Activated CD4-positive, alpha-beta T cell treated with anti-CD3 and anti-CD28 coated beads, Interleukin-2, amount 50 U/mL, for 16 hours (primary cell): ENCODE measurements at places on chromosomes 16 and 17.

GRCh38 chr17:39722965-39723848 lies 7.1 kb downstream of the MIEN1 start:
- DNase-seq = no peak

- no peak for DNase-seq
These were observed 35.9 kb upstream of the FOXJ1 start for GRCh38 chr17:76176701-76177574.

- DNase-seq = no peak
These were observed 16.8 kb downstream of the CPD start for GRCh38 chr17:30395398-30396022.

- DNase-seq = no peak
These were observed 10.9 kb upstream of the GINS2 start for GRCh38 chr16:85699628-85700027.

GRCh38 chr16:78500659-78501270 lies 401.3 kb downstream of the WWOX start:
- no peak for DNase-seq

GRCh38 chr17:69608808-69609472 lies 194.4 kb downstream of the MAP2K6 start:
- no peak for DNase-seq

DNA sequence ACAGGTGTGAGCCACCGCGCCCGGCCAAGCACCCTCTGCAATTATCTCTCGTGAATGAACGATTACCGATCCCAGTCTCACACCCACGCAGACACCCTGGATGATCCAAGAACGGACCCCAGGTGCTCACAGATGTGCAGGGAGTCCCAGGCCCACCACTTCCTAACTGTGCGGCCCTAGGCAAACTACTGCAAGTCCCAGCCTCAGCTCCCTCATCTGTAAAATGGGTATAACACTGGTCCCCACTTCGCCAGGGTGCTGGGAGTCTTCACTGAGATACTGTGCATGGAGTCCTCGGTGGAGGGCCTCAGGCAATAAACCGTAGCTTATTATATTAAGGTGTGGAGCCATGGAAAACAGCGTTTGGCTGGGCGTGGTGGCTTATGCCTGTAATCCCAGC lies 21.6 kb upstream of the PITPNA start:
- DNase-seq = no peak

GRCh38 chr17:40778461-40778860 lies 3.9 kb downstream of the KRT27 start:
- no peak for DNase-seq

DNA sequence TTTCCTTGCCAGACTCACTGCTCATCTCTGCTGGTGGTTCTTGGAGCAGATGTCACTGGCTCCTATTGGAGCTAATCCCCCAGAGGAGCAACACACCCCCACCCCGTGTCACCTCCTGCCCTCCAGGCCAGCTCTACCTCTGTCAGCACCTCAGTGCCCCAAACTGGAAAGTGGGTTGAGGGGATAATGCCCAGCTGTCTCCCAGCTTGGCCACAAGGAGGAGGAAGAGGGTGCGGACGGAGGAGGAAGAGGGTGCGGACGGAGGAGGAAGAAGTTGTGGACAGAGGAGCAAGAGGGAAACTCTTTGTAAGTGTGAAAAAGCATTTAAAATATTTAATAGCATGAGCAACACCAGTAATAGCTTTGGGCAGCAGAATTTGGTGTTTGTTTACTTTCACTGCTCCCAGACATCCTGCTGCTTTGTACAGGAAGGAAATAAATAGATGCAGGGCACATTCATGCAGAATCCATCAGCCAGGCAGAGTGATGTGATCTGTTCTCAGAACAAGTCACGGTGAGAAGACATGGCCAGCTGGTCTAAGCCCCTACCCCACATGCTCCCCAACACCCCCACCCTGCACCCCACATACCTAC lies 82.5 kb downstream of the C17orf67 start:
- DNase-seq = no peak

- DNase-seq = no peak
These were observed 10.1 kb downstream of the SEPTIN12 start for GRCh38 chr16:4778050-4778392.

- no peak for DNase-seq
These were observed 1.5 kb downstream of the TMEM100 start for GRCh38 chr17:55720919-55721836.

- DNase-seq = no peak
These were observed 480.2 kb upstream of the ERCC4 start for GRCh38 chr16:13439766-13440165.

GRCh38 chr16:74622005-74622404 lies 15.1 kb upstream of the GLG1 start:
- no peak for DNase-seq
